Panc1 (cell line): ENCODE measurements at places on chromosomes 1 and 21. TPM values are rescaled to one million over a fixed set of nuclear protein-coding genes. Genes with fewer than 3 reads are reported as not detected.

Gene RRP1B
- total RNA-seq = 30.7 TPM

Gene IGSF9
- 0.51 TPM for total RNA-seq

Gene RPE65
- not detected for total RNA-seq

Gene KRTAP13-2
- total RNA-seq = not detected

Gene SORT1
- 25.1 TPM for total RNA-seq

Gene LRRC3
- total RNA-seq = 3.3 TPM

Gene GUCA2B
- total RNA-seq = not detected

Gene AMY2A
- total RNA-seq = 0.28 TPM

Gene SPAG17
- 0.36 TPM for total RNA-seq

Gene LCE2C
- total RNA-seq = not detected

Gene CTH
- total RNA-seq = 4.7 TPM

Gene C1orf94
- total RNA-seq = not detected

Gene CFHR4
- total RNA-seq = not detected

Gene KRTAP12-2
- not detected for total RNA-seq

Gene VASH2
- total RNA-seq = 1.7 TPM

Gene NHLH2
- not detected for total RNA-seq

Gene MYOC
- not detected for total RNA-seq

Gene A3GALT2
- not detected for total RNA-seq

Gene RHOU
- 9.2 TPM for total RNA-seq

Gene RIPPLY3
- 1.2 TPM for total RNA-seq

Gene RAVER2
- 15.1 TPM for total RNA-seq
